Fibroblast of skin of right quadriceps (primary cell): ENCODE measurements at places on chromosomes 6 and 20.

DNA sequence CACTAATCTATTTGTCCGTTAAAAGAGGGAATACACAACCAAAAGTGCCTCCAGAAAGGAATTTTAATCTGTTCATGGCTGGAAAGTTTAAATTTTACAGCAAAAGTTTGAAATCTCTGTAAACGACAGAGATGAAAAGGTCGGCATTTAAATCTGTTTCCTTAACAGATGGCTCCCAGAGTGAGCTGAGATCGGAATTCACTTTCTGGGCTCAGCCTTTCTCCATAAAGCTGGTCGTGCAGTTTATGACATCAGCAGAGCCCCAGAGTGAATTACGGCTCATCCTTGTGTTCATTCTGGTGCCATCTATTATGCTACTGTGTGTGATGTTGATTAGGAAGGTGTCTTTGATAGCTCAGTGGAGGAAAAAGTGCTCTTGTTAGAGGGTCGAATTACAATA lies 117.6 kb upstream of the ZFP64 start:
- DNase-seq, result peak; percentile 26

GRCh38 chr6:87101067-87101466 lies 6.2 kb upstream of the CGA start:
- no peak for DNase-seq

- DNase-seq, result peak; percentile 8
Observed at GRCh38 chr6:44332585-44332984, 9.9 kb upstream of the SPATS1 start.

- no peak for DNase-seq
Observed at GRCh38 chr6:25449774-25450173, 170.6 kb downstream of the CARMIL1 start.

GRCh38 chr20:35988910-35989463 lies 20.6 kb downstream of the CNBD2 start:
- DNase-seq, result no peak

GRCh38 chr20:22462975-22463914 lies 121.1 kb downstream of the FOXA2 start:
- DNase-seq, result no peak

DNA sequence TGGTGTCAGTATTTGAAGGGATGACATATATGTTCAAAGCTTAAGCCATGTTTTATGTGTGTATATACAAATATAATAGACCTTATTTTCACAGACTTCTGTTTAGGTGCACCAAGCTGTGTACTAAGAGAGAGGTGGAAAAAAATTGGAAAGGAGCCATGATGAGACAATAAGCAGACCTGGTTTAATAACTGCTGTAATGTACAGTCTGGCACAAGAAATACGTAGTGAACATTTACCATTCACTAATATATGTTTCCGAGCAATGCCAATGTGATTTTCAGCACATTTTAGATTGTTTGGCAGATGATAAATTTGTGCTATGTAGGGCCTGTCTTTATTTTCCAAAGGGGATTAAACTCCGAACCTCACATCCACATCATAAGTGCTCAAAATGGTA lies 116.3 kb downstream of the KHDC1L start:
- DNase-seq, result no peak

DNA sequence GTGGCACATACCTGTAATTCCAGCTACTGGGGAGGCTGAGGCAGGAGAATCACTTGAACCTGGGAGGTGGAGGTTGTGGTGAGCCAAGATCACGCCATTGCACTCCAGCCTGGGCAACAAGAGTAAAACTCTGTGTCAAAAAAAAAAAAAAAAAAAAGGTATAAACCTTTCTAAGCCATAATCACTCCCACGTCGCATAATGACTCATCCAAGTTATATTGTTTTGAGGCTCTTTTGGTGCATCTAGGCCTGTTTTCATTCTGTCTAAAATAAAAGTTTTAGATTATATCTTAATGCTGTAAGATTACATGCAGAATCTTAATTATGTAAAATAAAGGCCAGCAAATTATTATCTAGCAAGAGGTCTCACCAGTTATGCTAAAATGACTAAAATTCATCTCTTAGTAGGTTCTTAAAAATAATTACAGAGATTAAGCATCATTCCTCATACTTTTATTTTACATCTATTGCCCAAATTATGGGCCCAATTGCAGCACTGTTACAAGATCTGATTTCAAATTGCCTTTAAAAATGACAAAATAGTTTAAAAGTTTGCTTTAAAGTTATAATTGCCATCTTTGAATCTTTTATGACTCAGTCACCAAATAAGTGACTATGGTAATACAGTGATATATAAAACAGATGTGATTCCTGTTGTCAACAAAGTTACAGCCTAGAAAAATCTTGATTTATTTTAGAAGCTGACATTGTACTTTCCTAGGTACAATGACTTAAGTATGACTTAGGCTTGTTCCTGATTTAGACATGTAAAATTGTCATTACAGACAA lies 10.4 kb upstream of the SUMO4 start:
- DNase-seq, result peak; percentile 42

- peak; percentile 76 for DNase-seq
Observed at GRCh38 chr6:82057846-82058554, 189.5 kb downstream of the IBTK start.

GRCh38 chr20:55004044-55004443 lies 528.7 kb downstream of the DOK5 start:
- DNase-seq, result no peak

DNA sequence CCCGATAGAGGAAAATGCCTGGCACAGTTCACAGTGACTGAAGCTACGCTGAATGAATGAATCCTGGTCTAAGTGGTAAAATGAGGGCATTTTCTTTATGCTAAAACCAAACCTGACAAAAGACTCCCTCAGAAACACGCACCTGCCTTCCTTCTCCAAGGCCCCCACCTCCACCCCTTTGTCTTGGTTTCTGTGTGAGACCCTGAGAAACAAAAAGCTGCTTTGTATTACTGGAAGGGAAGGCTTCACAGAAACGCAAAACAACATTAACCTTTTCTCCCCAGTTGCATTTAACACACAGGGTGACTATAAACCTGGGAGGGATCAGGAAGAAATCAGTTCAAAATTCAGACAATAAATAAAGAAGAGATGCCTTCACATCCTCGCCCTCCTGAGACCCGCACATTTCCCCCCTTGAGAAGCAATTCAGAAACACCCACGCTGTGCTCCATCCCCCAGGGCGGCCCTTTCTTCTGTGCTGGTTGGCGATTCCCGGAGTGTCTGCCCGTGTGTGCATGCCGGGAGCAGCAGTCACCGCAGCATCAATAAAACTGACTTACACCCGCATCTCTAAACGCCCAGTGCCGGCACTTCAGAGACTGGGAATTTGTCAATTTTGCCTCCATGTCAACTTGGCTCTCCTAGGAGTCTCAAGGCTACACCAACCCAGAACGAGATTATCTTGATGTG lies 67.2 kb upstream of the TRAF3IP2 start:
- no peak for DNase-seq

GRCh38 chr20:37071481-37071911 lies 24.3 kb downstream of the RBL1 start:
- peak; percentile 13 for DNase-seq

DNA sequence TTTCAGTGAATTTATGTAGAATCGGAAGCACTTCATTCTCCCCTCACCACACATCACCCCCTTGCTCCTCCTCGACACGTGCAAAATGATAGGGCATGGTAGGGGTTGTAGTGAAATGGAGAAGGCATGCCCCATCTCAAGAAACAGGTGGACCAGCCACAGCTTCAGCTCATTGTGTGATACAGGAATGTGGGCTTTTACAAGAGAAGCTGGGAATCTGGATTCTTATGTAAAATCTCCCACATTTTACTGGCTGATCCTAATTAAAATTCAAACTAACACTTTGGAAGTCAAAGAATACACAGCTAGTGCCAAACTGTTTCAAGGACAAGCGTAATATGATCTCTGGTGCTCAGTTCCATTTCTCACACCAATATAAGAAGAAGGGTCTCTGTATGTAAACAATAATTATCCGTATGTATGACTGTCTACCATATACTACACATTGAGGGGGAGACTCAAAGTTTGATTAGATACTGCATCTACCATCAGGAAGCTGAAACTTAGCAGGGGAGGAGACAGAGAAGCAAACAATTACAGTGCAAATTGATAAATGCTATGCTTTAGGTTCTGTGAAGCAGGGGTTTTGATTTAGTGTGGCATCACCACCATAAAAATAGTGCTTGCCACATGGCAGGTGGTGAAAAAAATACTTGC lies 24.3 kb upstream of the KIAA0408 start:
- DNase-seq, result no peak

DNA sequence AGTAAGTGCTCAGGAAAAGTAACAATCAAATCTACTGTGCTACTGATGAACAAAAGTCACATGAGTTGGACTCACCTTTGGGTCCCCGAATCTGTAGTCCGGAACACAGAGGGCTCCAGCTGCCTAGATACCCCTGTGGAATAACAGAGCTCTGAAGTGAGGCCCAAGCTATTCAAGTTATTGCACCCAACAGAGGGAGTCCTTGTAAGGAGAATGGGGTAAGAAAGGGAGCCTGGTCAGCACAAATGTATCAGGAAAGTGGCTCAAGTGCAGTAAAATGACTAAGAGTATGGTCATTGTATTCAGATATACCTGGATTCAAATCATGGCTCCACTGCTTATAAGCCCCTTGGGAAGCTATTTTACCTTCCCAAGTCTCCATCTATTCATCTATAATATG lies 20.9 kb downstream of the EDN1 start:
- DNase-seq, result no peak

GRCh38 chr6:16436550-16436949 lies 198.2 kb downstream of the GMPR start:
- no peak for DNase-seq

DNA sequence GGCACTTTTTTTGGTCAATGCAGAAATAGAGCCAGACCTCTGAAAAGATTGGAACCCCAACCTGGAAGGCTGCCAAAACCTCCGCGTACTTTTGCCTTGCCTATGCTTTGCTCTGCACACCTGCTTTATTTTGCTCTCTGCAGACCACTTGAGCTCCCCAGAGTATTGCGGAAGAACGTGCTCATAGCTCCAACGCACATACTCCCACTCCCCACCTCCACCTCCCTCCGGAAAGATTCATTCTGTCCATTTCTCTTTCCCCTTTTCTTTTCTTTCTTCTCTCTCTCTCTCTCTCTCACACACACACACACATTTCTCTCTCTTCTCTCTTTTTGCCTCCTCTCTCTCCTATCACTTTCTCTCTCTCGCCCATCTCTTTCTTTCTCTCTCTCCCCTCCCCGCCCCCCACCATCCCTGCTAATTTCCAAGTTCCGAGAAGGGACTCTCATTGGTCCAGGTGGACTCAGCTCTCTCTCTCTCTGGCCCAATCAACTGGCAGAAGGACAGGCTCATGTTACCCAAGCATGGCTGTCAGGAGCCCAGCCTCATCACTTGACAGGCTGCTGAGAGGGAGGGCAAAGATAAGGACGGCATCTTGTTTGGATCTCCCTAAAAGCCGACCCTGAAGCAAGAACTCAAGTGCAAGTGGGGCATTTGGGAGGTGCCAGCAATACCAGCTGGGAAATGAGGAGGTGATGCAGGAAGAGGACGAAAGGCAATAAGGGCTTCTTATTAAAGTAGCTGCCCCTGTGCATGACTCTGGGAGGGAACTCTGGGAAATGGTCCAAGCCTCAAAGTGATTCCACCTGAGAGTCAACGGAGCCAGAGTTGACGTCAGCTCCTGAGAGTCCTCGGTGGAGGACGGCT lies 246.1 kb downstream of the LY86 start:
- DNase-seq, result no peak

GRCh38 chr6:134622382-134623173 lies 304.7 kb upstream of the SGK1 start:
- no peak for DNase-seq

- peak; percentile 18 for DNase-seq
Observed at GRCh38 chr6:154509421-154510143, 903 bp downstream of the CNKSR3 start.

- DNase-seq, result peak; percentile 23
Observed at GRCh38 chr6:170049641-170050561, 241.0 kb downstream of the DLL1 start.
